AG04450 (cell line): ENCODE measurements at places on chromosomes 4 and X. TPM values are rescaled to one million over a fixed set of nuclear protein-coding genes. Genes with fewer than 3 reads are reported as not detected.

- peak; percentile 78 for DNase-seq
Observed at GRCh38 chr4:139454111-139455045, at the start of gene RAB33B. TSS of gene RAB33B (plus strand) at chr4:139454121. CDS start at chr4:139454196, 75 bp downstream.

DNA sequence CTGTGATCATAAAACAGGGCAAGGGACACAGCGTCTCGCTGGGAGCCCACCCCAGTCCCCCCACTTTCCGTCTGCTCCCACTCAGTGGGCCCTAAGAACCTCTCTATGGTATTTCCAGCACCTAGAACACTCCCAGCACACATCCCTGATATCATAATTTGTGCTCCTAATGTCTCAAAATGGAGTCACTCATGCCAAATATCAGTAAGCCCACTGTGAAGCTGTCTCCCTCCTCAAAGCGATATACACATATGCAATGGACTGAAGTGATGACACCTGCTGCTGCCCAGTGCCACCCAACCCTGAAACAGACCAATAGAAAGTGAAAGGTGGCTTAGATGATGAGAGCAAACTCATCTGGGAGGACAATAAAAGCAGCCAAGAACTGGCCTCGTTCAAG lies 17.9 kb downstream of the ENPP6 start:
- no peak for DNase-seq

DNA sequence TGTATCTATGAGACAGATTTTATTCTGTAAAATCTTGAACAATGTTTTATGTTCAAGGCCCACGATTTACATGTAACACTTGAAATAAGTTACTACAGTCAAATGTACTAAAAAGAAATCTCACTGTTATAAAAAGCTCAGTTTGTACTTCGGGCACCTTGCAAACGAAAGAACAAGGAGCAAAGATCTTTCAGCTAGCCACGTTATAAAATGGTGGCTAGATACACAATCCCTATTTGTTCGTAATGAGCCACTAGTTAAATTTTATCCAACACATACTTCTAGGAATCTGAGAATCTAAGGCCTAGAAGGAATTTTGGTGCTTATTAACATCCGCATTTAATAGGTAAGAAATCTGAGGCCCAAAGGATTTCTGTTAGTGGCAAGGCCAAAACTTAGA lies 2.5 kb downstream of the ARHGEF9 start:
- no peak for DNase-seq

Gene SCOC
- polyA plus RNA-seq, result 39.1 and 62.4 TPM in 2 replicates

- DNase-seq, result no peak
Observed at GRCh38 chrX:56397636-56398035, 165.5 kb downstream of the KLF8 start.

DNA sequence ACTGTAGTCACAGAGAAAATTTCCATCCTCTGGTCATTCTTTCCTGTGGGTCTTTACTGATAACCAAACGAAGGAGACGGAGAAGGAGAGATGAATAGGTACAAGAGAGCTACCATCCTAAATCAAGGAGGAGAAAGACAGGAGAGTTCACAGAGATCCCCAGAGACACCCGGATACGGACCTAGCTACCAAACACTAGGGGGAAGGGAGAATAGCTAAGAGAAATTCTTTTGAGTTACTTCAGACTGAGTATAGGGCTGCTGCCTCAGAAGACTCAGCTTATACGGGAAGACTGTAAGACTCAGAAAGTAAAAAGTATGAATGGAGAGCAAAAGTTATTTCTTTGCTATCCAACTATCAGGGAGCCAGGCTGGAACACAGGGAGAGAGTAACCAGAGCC lies 572.1 kb downstream of the C4orf33 start:
- no peak for DNase-seq

DNA sequence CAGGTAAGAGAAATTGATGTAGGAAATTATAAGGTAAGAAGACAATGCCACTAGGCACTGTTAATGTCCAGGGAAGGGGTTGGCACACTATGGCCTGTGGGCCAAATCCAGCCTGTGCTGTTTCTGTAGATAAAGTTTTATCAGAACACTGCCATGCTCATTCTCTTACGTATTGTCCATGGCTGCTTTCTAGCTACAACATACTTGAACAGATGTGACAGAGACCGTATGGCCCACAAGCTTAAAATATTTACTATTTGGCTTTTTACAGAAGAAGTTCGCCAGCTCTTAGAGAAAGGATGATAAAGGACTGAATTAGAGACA lies 168.0 kb downstream of the CDS1 start:
- DNase-seq, result no peak

Gene ZFYVE28
- 2.2 and 3.1 TPM in 2 replicates for polyA plus RNA-seq

Gene IBSP
- polyA plus RNA-seq, result not detected in 2 replicates
